ENCODE measurements at places on chromosomes 11 and 22.

- DNase-seq, result no peak
Measured at GRCh38 chr11:95229199-95229992, 1.6 kb downstream of the SESN3 start.

GRCh38 chr11:113273720-113274119, 40.7 kb upstream of the TTC12 start:
- DNase-seq, result no peak

- DNase-seq, result no peak
Measured at GRCh38 chr11:127875131-127875530, 712.2 kb downstream of the ETS1 start.

DNA sequence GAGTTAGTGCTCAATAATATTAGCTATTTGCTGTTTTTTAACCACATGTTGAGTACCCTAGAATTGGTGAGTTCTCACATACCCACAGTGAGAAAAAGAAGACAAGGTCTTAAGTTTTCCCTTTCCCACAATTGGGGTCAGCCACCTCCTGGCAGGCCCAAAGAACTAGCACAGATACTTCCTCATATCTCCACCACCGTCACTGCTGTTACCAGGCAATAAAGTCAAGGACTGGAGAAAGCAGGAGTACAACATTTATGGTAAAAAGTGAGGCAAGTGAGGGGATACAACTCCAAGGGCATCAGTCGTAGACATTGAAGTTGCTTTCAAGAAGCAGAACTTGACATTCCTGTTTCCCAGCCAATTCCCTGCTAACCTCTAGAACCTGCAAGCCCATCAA, 19.6 kb downstream of the ELP4 start:
- no peak for DNase-seq

- no peak for DNase-seq
Measured at GRCh38 chr11:120574876-120575275, 63.3 kb downstream of the GRIK4 start.

DNA sequence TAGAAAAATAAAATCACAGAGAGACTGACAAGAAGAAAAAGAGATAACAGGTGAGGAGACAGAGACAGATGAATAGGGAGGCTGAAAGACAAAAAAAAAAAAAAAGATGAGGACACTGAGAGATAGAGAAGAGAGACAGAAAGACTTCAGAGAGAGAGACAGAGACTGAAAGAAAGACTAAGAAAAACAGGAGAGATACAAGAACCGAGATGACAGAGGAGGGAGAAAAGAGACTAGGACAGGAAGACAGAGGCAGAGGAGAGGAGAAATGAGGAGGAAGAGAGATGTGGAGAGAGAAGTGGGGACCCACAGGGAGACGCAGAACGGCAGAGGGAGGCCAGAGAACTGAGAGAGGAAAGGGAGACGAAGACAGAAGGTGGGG, 771 bp downstream of the GPR83 start:
- no peak for DNase-seq

DNA sequence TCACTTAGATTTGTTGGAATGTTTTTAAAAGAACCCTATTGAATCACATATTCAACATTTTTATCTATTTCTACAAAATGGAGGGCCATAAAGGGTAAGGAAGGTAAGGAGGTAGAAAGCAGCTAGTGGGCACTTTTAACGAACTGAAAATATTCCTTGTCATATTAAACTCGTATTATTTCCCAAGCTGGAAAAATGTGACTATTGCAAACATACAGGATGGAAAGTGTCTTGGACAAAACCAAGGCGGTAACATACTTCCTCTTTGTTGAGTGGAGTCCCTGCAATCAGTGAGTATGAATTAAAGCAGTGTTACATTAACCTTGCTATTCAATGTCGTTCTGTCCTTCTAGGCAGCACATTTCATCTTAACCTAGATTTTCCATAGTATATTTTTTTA, 165.6 kb downstream of the RCN1 start:
- DNase-seq, result no peak

DNA sequence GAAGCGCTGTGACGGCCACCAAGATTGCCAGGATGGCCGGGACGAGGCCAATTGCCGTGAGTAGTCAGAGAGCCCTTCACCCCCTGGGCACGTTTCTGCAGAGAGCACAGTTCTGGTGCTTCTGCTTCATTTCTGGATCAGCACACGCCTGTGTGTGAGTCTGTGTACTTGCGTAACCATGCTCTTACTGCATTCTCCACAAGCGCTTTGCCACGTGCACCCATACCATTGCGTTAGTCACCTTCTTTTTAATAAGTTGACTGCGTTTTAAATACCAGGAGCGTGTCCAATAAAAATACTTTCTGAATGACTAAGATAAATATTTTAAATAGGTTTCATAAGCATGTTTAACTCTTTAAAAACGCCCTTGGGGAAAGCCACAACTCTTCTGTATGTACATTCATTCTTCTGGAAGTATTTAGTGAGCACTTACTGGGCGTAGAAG, 143.0 kb upstream of the SORL1-AS1 start:
- DNase-seq, result peak; percentile 78

DNA sequence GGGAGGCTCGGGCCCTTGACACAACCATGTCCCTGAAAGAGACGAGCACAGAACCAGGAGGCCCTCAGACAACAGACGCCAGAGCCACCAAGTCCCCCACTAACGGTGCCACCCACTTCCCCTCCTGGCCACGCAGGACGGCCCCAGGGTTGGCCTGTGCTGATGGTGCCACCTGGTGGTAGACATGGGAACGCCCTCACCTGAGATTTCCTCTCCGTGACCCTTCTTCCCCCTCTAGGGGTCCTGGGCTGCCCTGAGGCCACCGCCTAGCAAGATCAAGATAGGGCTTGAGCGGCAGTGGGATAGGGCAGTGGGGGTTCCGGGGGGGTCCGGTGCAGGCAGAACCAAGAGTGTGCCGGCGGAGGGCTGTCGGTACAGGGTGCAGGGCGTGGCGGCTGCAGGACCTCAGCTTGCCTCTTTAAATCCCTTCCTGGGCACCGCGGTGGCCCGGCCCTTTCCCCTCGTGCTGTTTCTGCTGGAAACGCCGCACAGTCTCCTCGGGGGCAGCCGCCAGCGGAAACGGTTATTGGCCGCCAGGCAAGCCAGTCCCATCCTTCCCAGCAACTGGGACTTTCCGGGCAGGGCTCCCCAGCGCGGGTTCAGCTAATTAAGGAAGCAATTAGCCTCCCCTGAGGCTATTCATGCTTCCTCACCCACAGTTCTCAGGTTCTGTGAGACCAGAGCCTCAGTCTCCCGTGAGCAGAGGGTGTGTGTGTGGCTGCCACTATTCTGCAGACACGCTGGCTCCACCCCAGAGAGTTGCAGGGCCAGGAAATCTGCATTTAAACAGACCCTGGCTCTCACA, 5.5 kb upstream of the NFAM1 start:
- peak; percentile 39 for DNase-seq

- DNase-seq, result no peak
Measured at GRCh38 chr22:48857202-48857805, 970.4 kb downstream of the BRD1 start.

DNA sequence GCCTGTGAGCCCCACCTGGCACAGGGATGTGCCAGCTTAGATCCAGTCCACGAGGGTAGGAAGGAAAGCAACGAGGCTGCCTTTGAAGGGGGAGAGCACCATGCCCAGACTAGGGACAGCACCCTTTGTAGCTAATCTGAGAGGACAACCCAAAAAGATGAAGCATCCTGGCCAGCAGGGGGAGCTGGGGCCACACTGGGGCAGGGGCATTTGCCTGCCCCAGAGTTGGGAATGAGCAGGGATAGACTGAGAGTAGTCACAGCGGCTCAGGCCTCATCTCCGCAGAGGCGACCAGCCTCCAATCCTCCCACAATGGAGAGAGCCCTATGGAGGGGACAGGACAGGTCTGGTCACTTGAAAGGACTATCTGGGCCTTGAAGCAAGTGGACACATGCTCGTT, 16.4 kb downstream of the LMO1 start:
- no peak for DNase-seq

DNA sequence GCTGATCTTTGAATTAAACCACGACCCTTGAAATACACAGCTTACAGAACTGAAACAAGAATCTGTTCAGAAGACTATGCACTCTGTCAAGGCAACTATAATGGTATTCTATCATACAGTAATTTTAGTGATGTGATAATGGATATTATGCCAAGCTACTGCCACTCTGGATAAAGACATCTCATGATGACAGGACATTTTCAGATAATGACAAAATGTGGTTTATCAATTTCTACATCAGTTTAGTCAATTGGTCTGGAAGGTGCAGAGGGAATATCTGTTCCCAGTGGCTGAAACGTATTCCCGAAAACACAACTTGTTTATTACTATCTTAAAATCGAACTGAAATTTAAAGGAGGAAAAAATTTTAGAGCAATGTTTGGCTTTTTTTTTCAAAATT, 1009.6 kb upstream of the CCDC90B start:
- no peak for DNase-seq

DNA sequence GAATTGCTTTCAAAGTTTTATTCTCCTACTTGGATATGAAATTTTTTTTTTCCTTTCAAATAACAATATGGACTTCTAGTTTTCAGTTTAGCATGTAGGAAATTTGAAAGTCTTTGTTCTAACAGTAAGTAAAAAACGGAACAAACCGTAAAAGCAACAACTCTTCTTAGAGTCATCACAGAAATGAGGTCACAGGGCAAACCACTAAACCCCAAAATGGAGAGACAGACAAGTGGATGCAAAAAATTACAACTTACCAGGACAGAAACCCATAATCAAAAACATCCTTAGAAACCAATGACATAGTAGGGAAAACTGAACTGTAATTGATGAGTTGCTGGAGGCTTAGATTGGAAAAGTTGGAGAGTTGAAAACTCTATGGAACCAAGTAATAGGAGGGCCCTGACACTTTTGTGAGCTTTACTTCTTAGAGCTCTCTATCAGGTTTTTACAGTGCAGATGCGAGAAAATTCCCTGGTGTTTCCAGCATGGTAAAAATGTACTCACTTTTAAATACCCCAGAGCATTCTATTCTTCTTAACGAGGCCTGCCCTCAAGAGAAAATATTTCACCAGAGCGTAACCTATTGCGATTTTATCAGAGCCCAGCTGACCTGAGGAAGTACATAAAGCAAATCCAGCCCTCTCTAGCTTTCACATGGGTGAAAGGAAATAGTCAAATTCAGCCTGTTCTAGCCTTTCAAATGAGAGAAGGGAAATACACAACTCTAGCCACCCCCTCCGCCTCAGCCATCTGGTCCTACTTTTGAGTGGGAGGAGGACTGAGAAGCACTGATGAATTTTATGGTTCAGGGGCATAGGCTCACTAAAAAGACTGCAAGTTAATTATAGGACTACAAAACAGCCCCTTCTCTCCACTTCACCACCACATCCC, 39.1 kb downstream of the CASP12 start:
- no peak for DNase-seq

DNA sequence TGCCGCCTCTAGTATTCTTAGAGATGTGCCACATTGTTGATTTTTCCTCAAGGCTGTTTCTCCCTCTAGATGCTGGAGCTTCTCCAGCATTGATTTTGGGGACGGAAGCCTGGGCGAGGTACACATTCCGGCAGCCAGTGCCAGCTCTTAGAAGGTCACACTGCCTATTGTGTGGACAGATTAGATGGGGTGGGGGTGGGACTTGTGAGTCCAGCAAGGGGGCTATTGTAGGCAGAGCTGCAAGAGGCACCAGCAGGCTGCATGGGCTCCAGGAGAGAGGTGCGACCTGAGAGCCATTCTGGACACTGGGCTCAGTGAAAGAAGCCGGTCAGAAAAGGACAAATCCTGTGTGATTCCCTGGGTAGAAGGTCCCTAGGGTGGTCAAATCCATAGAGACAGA, 12.4 kb downstream of the C11orf21 start:
- DNase-seq, result no peak

DNA sequence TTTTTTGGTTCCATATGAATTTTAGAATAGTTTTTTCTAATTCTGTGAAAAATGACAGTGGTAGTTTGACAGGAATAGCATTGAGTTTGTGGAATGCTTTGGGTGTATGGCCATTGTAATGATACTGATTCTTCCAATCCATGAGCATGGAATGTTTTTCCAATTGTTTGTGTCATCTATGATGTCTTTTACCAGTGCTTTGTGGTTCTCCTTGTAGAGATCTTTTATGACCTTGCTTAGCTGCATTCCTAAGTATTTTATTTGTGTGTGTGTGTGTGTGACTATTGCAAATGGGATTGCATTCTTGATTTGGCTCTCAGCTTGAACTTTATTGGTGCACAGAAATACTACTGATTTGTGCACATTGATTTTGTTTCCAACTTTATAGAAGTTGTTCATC, 3.0 kb upstream of the CSF2RB start:
- no peak for DNase-seq

- no peak for DNase-seq
Measured at GRCh38 chr11:23398052-23398451, 537.8 kb upstream of the CCDC179 start.

Measured in Panc1 (cell line).